CD4-positive, alpha-beta T cell treated with Interleukin-2 at 100 ng/mL for 4 hours (primary cell): ENCODE measurements at places on chromosomes 1 and 21.

- no peak for DNase-seq
Measured at GRCh38 chr1:52355847-52356505, 10.0 kb downstream of the CC2D1B start.

- no peak for DNase-seq
Measured at GRCh38 chr1:51863384-51863783, 15.1 kb downstream of the NRDC start.

DNA sequence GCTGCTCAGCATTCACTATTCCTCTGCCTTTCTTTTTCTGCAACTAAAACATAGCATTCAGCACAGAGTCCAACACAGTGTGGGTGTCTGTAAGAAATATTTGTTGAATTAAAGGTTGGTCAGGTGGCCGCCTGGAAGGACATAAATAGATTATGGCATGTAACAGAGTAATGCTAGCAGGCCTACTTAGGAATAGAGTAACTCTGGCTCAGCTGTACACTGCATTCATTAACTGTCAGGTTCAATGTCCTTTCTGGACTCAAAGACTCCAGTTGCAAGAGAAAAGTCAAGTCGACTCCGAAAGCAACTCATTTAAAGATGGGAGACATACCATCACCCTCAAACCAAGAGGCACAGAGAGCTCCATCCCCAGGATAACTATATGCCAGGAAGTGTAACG, 116.0 kb downstream of the LMX1A start:
- no peak for DNase-seq

DNA sequence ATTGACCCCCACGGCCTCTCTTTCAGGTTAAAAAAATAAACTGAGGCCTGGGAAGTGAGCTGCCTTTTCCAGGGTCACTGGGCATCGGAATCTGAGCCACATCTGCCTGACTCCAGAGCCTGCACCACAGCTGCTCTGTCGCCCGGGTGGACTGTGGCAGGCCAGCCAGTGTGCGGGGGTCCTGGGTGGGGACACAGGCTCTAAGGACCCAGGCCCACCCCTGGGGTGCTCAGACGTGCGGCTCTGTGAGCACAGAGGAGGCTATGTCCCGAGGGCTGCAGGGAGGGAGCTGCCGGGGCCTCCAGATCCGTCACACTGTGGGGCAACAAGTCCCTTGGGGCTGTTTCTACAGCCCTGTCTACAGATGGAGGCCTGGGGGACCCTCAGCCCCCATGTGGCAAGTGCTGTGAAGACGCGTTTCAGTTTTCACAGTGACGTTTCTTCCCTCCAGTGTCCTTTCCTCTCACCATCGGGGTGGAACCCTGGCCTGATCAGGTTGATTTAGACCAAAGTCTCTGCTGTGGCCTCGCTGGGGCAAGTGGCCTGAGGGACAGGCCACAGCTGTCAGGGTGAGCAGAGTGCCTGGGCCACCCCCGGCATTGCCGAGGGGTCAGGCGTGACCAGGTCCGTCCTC, 39.2 kb upstream of the ACTRT2 start:
- DNase-seq: no peak

DNA sequence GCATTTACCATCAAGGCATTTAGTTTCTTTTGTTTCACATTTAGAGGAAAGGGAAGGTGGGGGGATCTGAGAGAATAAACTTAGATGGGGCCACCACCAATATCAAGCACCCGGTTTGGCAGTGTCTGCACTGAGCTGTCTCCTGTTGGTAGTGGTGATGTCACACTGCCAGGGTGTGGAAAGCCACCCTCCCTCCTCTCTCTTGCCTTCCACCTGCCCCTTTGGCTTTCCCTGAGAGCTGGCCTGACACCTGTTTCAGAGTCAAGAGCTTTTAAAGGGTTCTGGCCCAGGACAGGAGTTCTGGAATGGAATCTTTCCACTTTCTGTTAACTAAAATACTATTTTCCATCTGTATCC, 13.4 kb downstream of the ATF3 start:
- DNase-seq: no peak

GRCh38 chr1:7886405-7886745, 33.5 kb upstream of the UTS2 start:
- DNase-seq: no peak

DNA sequence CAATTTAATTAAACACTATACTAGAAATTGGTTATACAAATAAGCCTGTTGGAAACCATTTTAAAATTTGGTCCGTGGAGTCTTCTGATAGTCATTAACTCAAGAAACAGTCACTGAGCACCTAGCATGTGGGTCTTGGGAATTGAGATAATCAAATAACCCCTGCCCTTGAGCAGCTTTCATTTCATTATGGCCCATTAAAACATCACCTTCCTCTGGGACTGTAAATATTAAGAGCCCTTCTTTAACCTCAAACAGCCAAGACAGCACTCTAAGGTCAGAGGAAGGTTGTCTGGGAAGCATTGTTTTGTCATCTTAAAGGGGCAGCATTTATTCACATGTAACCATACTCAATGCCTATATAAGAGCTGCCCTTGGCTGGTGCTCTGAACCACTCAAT, 610.3 kb upstream of the USP24 start:
- DNase-seq: no peak

- no peak for DNase-seq
Measured at GRCh38 chr1:174692313-174692712, 244.5 kb downstream of the GPR52 start.
